ENCODE measurements at places on chromosomes 1 and 21. TPM values are rescaled to one million over a fixed set of nuclear protein-coding genes. Genes with fewer than 3 reads are reported as not detected.

The OVAAL gene
- not detected for total RNA-seq

The TNFRSF25 gene
- total RNA-seq: 9.5 TPM

The MCOLN2 gene
- not detected for total RNA-seq

The SMAP2 gene
- total RNA-seq: 24.8 TPM

All from cerebellum (tissue), 4 donors.